Stimulated activated CD8-positive, alpha-beta memory T cell treated with anti-CD3 and anti-CD28 coated beads, Interleukin-15, amount 100 ng/mL, for 4 hours (primary cell): ENCODE measurements at places on chromosomes 11 and 22.

- no peak for DNase-seq
Observed at GRCh38 chr11:26985943-26986342, 8.0 kb upstream of the FIBIN start.

DNA sequence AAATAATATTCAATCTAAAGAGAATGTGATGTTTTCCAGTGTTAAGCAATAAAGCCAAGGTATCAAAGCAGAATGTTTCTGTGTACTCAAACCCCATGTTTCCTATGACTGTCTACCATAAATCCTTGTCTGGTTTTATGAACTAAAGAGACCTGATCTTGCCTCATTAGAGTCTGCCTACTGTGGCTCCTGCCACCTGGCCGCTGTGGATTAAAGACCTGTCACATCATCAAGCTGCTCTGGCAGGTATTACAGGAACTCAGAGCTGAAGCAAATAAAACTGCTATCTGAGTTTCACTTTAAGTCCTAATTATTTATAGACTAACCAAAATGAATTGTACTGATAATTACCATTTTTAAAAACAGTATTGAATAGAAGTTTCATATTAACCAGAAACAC lies 207.8 kb upstream of the CCDC90B start:
- DNase-seq: no peak

GRCh38 chr11:73875840-73876239 lies 806 bp downstream of the COA4 start:
- DNase-seq: no peak

- DNase-seq: no peak
Observed at GRCh38 chr11:122108828-122109227, 7.2 kb downstream of the BLID start.

- DNase-seq: no peak
Observed at GRCh38 chr11:72760539-72761405, 8.6 kb upstream of the ARAP1 start.

GRCh38 chr11:99069856-99070444 lies 49.2 kb downstream of the CNTN5 start:
- no peak for DNase-seq

DNA sequence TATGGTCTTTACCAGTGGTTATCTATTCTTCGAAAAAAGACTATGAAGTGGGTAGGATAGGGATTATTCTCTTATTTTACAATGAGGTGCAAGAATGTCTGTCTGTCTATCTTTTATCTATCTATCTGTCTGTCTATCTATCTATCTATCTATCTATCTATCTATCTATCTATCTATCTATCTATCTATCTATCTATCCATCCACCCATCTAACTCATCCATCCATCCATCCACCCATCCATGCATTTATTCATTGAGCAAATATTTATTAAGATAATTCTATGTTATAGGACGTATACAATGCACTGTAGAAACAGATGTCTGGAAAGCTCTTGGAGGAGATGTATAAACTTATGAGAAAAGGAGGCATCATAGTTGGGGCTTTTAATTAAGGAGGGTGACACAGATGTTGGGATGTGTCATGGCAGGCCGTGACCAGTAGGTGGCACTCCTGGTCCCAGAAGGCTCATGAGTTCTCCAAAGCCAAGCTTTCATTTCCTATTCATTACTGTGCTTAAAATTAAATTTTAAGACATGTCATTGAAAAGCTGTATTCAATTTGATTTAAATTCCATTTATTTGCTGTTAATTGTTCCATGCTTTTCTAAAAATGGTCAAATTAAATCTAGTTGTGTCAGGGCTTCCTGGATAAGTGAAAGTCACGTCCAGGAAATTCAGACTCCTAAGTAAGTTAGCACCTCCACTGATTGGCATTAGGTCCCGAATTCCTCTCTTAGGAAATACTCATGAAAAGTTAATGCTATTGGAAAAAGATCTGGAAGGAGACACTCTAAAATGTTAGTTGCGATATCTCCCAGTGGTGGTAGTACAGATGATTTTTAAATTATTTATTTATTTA lies 19.0 kb upstream of the E2F8 start:
- DNase-seq: no peak

DNA sequence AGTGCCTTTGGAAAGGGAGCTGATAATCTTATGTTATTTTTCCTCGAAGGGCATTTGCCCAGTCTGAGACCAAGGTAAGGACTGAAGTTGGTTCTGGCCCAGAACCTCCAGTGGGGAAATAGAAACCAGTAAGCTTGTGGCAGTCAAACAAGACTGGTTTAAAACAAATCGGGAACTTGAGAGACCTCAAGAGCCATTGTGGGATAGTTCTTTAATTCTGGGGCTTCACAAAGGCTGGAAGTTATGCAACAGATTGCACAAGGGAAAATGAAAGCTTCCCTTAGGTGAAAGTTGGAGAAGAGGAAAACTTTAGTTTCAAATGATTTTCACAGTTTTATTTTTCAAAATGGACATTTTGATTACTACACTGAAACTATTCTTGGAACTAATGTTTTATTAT lies 33.5 kb upstream of the RAB38 start:
- DNase-seq: no peak

GRCh38 chr22:38864361-38865191 lies 7.4 kb downstream of the CBX6 start:
- no peak for DNase-seq

GRCh38 chr11:61912530-61912898 lies 4.9 kb downstream of the RAB3IL1 start:
- no peak for DNase-seq

- DNase-seq: no peak
Observed at GRCh38 chr11:132683602-132684001, 848.7 kb downstream of the OPCML start.

GRCh38 chr11:113457784-113458183 lies 17.4 kb downstream of the DRD2 start:
- no peak for DNase-seq

DNA sequence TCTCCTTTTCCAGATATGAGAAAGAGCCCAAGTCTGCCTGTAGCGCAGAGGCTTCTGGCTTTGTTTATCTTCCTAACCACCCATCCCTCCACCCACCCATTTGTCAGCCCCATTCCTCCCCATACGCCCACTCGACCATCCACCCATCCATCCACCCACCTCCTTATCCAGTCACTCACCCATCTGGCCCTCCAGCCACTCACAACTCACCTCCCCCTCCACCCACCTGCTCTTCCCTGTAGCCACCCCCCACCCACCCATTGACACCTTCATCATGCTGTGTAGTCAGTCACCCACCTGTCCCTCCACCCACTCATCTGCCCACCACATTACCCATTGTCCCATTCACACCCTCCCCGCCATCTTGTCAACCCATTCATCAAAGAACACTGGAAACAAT lies 5.5 kb downstream of the CST6 start:
- DNase-seq: peak; percentile 63

- DNase-seq: no peak
Observed at GRCh38 chr11:12066056-12066798, 44.2 kb upstream of the MICAL2 start.

- no peak for DNase-seq
Observed at GRCh38 chr11:47716692-47717091, 1.5 kb upstream of the AGBL2 start.

GRCh38 chr11:2381494-2382128 lies 4.5 kb downstream of the CD81 start:
- no peak for DNase-seq

DNA sequence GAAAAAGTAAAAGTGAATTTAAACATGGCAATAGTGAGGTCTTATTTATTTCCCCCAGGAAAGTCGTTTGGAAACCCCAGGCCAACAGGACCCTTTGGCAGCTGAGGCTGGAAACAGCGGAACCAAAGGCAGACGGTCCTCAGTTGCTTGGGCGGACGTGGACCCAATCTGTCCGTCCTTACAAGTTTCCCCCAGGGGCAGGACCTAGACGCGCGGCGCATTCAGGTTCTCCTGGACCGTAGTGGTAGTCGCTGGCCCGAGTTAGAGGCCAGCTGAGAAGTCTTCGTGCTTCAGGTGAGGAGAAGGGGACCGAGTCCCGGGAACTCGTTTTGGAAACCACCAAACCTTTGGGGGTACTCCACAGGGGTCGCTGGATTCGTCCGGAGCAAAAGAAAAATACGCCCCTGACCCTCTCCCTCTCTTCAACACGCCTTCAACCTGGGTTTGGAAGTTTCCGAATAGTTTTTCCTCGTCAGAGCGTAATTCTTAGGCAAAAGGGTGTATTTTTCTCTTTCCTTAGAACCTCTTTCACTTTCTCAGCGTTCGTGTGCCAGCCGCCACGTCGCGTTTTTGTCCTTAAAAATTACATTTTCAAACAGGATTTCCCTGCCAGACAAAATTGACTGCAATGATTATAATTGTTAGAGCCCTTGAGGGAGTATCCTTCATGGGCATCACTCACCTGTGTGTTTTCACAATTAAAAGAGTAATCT lies 2.1 kb downstream of the METTL15 start:
- peak; percentile 27 for DNase-seq

DNA sequence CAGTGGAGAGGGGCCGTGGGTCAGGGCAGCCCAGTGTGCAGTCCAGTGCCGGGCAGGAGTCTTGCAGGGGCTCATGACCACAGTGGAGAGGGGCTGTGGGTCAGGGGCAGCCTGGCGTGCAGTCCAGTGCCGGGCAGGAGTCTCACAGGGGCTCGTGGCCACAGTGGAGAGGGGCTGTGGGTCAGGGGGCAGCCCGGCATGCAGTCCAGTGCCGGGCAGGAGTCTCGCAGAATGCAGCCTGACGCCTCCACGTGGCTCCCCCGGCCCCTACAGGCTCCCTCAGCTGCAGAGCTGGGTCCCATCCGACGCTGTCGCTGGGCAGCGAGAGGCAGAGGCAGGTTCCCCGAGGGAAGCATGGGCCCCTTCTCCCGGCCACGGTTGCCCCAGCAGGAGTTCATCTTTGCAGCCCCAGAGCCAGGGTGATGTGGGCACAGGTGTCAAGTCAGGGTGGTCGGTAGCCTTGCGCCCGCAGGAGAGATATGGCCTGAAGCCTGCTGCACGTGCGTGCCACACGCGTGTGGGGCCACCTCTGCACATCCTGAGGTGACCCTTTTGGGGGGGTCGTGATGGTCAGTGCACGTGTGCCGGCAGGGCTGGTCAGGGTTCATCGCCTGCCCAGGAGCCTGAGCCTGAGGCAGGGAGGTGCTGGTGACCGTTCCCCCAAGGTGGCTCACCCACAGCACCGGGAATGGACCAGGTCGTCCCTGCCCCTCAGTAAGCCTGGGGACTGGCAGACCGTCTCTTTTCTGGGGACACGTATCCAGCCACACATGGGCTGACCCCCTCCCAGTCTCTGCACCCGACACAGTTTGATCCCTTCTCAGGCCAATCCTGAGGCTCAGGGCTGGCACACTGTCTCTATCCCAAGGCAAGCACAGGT lies 2.9 kb downstream of the IFITM5 start:
- no peak for DNase-seq

- no peak for DNase-seq
Observed at GRCh38 chr11:94933223-94934130, 39.9 kb downstream of the CWC15 start.

- DNase-seq: no peak
Observed at GRCh38 chr11:76601724-76602123, 68.8 kb downstream of the LRRC32 start.

- DNase-seq: no peak
Observed at GRCh38 chr11:128379587-128380580, 207.5 kb downstream of the ETS1 start.

DNA sequence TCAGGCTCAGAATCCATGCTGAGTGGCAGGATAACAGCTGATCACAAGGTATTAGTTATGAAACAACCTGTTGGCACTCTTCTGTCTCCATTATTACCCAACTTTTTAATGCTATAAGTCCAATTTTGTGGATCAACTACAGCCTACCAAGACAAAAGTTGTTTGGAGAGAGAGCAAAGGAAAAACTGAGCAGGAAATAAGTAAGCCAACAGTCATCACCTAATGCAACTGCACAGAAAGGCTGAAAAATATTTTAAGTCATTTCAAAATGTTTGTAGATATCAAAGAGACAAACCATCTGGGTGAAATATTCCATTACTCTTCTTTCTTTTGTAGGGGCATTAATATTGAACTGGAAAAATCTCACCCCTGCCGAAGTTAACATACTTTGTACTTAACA lies 41.6 kb downstream of the FDX1 start:
- DNase-seq: no peak

DNA sequence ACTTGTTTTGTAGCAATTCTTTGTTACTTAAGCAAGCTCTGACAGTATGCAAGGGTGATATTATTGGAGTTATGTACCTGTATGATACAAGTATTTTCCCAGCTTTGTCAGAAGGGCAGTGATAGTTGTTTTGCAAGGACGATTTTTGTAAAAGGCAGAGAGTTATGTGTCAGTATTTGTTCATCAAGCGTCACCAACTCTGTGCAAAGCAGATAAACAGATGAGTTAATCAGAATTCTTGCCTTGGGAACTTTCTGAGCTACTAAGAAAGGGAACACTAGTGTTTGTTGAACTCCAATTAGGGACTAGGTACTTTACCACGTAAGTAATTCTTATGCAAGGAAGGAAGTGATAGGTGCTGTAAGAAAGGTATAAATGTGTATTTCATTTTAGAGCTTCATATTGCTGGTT lies 1.4 kb downstream of the USP47 start:
- DNase-seq: no peak

DNA sequence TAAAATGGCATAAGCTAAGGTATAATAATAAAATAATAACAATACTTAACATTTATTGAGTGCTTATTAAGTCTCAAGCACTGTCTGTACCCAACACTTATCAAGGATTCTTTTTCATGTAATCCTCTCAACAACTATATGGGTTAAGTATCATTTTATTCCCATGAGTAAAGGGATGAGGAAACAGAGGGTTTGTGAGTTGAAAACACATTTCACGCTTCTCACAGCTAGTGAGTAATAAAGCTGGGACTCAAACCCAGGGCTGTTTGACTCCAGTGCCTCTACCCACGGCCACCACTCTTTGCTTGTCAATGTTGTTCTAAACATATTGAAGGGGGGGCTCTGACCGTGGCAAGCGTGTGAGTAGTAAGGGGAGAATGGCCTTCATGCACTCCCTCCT lies 8.7 kb downstream of the CD3E start:
- no peak for DNase-seq

GRCh38 chr11:35803115-35803514 lies 140.5 kb downstream of the TRIM44 start:
- no peak for DNase-seq

GRCh38 chr22:28465841-28466240 lies 213.8 kb downstream of the TTC28 start:
- no peak for DNase-seq

DNA sequence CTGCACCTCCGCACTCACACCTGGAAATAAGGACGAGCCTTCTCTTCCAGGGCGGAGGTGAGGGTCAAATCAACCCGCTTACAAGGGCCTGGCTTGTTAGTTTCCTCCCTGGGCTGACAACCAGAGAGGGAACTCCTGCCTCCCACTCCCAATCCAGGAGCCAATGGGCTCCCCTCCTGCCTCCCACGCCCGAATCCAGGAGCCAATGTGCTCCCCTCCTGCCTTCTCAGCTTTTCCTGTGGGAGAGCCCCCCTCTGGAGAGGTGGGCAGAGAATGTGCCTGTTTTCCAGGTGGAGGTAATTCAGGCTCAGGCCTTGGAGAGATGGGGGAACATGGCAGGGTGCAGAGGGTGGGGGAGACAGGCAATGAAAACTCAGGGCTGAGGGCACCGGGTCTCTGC lies 53.7 kb upstream of the TTLL12 start:
- DNase-seq: no peak

GRCh38 chr11:3146612-3147256 lies 18.4 kb downstream of the OSBPL5 start:
- no peak for DNase-seq

GRCh38 chr22:36323182-36323854 lies 64.4 kb downstream of the MYH9 start:
- DNase-seq: no peak
